Aorta (tissue), 5 donors: ENCODE measurements at places on chromosomes 6 and 20.

DNA sequence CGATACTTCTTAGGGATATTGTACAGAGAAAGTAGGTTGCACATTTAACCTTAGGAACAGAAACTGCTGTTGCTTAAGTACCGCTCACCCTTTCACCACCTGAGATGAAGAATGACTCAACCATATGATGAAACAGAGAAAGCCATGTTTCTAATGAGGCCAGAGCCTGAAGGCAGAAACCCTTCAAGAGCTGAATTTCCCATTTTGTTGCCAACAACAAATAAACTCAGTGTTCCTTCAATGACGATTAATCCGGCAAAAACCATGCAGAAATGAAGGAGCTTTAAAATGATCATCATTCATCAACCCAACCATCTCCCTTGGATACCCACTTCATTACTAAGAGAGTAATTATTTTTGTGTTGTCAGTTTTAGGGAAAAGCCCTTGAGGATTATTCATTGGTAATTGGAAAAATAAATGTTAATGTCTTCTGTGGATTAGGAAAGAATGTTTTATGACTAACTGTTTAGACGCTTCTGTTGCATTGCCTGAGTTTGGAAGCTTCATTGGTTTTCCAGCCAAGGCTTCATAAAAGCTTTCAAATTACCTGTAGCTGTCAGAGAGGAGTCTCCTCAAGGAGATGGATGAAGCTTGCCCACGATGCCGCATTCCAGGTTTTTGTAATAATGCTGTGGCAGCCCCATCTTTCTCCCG is 112.1 kb upstream of the IYD start:
- DNase-seq, result no peak

GRCh38 chr6:112853162-112853561 is 506.0 kb downstream of the RFPL4B start:
- DNase-seq, result no peak

DNA sequence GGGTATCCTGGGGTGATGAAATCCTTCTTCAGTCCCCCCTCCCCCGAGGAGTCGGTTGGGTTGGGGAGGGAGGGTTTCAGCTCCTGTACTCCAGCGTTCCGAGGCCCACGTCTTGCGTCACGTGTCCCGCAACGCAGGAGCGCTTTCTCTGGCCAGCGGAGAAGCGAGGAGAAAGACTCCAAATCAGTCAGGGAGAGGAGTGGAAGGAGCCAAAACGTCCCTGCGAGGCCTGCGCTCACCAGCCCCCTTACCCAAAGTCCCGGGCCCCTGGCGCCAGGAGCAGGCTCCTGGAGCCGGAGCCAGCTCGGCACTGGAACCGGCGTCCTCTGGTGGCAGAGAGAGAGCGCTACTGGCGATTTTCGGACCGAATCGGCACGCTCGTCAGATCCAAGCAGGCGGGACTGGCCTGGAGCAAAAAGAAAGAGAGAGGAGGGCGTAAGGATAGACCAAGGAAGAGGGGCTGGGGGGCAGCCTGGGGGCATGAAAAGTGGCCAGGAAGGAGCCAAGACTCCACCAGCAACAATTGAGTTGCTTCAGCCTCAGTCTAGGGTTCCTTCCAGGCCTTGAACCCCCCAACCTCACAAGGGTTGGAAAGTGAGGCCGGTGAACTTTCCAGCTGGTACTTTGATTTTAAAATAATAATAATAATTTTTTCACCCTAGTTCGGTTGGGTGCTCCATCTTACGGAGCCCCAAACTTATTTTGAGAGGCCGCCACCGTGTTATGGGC is at the start of gene GNAS:
Gene GNAS (plus strand): TSS at position 174 of the 729 bp plus-strand sequence.
- peak; percentile 73 for DNase-seq

DNA sequence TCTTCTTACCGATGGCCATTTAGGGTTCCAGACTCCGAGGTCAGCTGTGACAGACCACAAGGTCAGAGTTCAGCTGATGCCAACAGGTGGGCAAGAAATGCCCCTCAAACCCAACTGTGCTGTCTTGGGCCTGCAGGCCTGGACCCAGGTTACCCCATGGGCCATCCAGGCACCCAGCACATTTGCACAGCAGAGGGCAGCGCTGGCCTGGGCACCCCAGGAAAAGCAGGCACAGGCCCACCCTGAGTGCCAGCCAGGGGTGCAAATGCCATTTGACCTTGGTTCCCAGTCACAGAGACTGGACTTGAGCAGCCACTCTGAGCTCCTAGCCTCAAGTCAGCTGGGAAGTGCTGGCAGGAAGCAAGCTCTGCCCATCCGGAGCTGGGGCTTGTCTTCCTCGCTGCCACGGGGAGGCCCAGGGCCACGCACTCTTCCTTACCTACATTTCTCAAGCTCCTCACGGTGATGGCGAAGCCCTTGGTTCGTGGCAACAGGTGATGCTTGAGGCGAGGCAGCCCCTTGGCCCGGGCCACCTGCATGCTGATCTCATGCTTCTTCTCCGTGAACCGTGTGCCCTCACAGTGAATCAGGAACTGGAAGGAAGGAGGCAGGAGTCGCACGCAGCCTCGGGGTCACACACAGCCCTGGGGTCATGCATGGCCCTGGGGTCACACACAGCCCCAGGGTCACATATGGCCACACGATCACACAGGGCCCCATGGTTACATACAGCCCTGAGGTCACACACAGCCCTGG is 120.8 kb downstream of the AGPAT4 start:
- no peak for DNase-seq

GRCh38 chr6:2244261-2245102 is 923 bp downstream of the GMDS start:
- no peak for DNase-seq

GRCh38 chr6:14757418-14757817 is 488.5 kb upstream of the JARID2 start:
- no peak for DNase-seq

DNA sequence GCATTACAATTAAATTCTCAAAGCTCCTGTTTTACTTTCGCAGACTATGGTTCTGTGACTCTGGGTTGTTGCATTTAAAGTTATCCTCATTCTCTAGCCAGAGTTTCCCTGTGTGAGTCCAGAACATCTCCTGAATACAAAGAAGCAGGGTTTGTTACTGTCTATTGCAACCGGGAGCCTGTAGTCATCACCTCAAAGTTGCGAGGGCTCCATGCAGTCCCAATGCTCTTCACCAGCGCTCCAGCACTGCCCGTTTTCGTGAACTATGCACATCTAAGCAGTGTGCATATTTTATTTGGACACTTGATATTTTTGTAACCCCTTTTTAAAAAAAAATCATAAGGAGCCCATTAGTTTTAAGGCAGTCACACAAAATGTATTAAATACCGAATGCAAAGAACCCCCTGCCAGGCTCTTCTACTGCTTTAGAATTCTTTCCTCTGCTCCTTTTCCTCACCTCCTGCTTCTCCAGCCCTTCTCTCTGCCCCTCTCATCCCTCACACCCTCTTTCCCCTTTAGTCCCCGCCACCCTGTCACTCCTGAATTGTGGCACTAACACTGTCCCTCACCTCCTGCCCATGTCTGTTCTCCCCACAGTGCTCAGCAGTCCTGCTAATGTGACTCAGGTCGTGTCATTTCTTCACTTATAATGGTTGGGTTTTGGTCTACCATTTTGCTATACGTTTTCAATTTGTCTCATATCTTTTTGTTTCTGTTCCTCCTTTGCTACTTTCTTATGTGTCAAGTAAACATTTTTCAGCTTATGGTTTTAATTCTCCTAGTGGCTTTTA is 1.1 kb upstream of the HLA-C start:
- DNase-seq, result no peak

DNA sequence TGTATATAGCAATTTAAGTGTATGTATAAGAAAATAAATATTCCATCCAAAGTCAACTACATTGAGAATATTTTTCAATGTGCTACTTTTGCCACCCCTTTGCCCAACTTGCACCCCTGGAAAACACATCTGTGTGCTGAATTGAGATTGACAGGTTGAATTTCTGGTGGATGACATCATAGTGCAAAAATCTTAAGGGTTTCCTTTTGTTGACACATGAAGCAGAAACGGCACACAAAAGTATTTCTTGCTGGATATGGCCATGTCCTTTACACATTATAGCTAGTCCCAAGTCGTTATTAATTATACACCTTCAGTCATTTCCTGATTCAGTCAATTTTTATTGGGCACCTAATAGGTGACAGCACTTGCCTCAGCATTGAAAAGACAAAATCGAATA is 188.7 kb upstream of the FBXL4 start:
- DNase-seq, result no peak

DNA sequence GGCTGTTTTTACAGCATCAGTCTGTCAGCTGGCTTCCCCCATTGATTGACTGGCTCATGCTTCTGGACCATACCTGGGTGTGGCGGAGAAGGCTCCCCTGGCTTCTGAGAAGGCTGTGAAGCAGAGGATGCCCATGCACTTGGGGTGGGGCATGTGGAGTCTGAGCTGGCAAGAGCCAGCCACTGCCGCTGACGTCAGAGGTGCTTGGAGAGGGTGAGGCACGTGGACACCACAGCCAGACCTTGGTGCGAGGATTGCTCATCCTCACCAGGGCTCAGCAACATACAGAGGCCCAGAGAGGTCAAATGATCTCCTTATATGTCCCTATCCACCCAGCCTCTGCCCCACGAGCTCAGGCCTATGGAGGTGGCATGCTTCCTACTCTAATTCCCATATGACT is 211.2 kb upstream of the PMEPA1 start:
- DNase-seq, result no peak

DNA sequence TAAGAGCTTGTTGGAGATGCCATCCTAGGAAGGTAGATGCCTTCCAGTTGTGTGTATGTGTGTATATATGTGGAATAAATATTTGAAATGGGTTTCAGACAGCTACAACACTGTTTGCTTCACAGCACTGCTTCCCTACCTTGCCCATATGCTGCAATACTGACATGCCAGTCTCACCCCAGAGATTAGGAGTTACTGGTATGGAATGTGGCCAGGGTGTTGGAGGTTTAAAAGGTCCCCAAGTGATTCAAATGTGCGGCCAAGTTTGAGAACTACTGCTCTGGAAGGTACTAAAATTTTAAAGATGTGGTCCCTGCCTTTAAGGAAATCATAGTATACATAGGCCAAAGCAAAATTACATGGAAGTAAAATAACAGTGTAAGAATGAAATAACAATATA is 39.5 kb downstream of the BCKDHB start:
- DNase-seq, result no peak

GRCh38 chr6:40606981-40607380 is 19.8 kb upstream of the LRFN2 start:
- no peak for DNase-seq

- DNase-seq, result no peak
Observed at GRCh38 chr20:48015141-48015910, 230.0 kb upstream of the SULF2 start.

- DNase-seq, result no peak
Observed at GRCh38 chr6:47535316-47536225, 58.0 kb downstream of the CD2AP start.

- no peak for DNase-seq
Observed at GRCh38 chr20:39829256-39829655, 859.8 kb downstream of the MAFB start.

GRCh38 chr6:96900873-96901272 is 3.2 kb upstream of the NDUFAF4 start:
- DNase-seq, result no peak

- DNase-seq, result no peak
Observed at GRCh38 chr6:163380216-163380615, 34.3 kb upstream of the QKI start.

- no peak for DNase-seq
Observed at GRCh38 chr6:99341862-99342455, 7.5 kb downstream of the FAXC start.

GRCh38 chr20:40861427-40862008 is 167.1 kb upstream of the TOP1 start:
- no peak for DNase-seq

- no peak for DNase-seq
Observed at GRCh38 chr6:111517965-111518364, 34.9 kb upstream of the REV3L start.

GRCh38 chr6:125791151-125791819 is 525 bp downstream of the NCOA7 start:
- DNase-seq, result peak; percentile 54

- DNase-seq, result no peak
Observed at GRCh38 chr6:23784301-23784919, 341.6 kb upstream of the NRSN1 start.

DNA sequence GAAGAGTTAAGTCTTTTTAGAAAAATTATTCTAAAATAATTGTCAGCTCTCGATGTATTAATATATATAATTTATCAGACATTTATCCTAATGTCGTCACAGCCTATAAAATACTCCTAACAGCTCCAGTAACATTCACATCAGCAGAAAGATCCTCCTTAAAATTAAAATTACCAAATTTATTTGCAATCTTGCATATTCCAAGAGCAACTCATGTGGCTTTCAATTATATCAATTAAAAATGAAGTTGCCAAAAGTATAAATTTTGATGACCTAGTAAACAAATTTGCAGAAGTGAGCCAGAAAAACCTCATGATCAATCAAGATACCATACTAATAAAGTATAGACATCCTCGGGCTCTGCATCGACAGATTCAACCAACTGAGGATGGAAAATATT is 60.2 kb downstream of the IL20RA start:
- no peak for DNase-seq

DNA sequence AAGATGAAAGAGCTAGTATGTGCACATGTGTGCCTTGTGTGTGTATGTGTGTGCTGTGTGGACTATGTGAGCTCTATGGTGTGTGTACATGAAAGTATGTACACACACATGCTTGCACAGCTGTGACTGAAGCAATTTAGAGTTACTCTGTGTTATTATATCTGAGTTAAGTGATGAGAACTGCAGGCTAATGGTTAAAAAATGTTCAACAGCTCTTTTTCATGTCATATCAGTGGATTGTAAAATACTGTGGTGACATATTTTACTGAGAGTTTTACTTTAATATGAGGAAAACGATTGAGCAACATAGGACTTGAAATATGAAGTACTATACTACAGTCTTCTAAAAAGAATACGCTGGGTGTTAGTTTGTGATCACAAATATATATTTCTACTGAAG is 195.7 kb upstream of the KCNK16 start:
- DNase-seq, result no peak

GRCh38 chr20:49356676-49357075 is 78.8 kb upstream of the ZNFX1 start:
- DNase-seq, result no peak

DNA sequence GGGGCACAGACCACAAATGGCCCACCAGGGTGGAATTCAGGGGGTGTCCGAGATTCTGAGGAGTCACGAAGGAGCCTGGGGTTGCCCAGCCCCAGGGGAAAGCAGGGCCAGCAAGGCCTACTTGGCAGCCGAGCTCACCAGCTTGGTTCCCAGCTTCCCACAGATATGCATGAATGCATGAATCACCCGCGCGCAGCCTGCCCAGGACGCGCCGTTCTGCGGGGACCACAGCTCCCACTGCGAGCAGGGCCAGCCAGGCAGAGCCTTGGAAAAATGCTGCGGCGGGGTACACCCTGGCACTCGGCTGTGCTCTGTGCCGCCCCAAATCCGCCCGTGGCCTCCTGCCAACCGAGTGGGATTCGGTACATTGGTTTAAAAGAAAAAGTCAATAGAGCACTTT is 211.0 kb downstream of the NFATC2 start:
- DNase-seq, result no peak

- no peak for DNase-seq
Observed at GRCh38 chr6:78629154-78629721, 238.1 kb upstream of the IRAK1BP1 start.

DNA sequence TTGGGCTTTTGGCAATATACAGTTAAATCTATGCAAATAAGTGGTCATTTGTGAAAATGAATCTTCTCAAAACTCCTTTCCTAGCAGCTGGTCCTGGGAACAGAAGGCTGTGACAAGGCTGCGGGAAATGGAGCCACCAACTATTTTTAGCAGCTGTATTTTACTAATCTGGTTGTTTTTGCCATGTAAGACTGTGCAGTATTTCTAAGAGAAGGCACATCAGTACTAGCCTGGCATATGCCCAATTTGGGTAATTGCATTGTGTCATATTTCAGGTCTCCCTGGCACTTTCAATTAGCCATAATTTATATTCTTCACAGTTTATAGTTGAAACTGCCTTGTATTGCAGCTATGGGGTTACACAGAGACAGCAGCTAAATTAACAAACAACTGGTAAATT is 109.6 kb downstream of the MANEA start:
- DNase-seq, result no peak
